Stimulated activated CD4-positive, alpha-beta T cell treated with anti-CD3 and anti-CD28 coated beads, Interleukin-4, amount 100 ng/mL, for 4 hours (primary cell): ENCODE measurements at places on chromosomes 3 and 15.

GRCh38 chr3:24548278-24548677 lies 53.6 kb upstream of the THRB start:
- DNase-seq = no peak

DNA sequence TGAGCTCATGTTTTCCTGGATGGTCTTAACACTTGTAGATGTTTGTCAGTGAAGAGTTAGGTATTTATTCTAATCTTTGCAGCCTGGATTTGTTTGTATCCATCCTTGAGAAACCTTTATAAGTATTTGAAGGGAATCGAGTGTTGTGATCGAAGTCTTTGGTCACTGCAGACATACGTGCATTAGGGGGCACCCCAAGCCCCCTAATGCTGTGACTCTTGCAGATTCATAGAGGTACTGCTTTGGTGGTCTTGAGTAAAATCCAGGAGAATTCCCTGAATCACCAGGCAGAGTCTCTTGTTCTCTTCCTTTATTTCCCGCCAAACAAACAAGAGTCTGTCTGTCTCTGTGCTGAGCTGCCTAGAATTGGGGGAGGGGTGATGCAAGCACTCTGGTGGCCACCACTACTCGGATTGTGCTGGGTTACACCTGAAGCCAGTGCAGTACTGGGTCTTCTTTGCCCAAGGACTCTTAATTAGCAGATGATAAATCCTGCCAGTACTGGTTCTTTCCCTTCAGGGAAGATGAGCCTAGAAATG lies 170.5 kb upstream of the POU1F1 start:
- DNase-seq = no peak

DNA sequence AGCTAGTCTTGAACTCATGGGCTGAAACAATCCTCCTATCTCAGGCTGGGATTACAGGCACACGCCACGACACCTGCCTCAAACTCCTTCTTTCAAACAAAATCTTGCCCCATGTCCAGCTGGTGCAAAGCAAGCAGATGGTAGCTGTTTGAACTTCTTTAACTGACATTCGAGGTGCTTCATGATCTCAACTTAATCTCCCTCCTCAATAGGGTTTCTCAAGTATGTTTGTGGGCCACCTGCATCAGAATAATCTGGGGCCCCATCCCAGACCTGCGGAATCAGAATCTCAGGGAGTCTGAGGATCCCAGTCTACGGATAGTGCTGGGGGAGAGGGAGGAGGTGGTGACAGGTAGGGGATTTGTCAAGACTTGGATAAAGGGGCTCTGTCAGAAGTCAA lies 20.9 kb upstream of the TRH start:
- DNase-seq = no peak

GRCh38 chr3:8985411-8985831 lies 22.1 kb upstream of the RAD18 start:
- DNase-seq = no peak

DNA sequence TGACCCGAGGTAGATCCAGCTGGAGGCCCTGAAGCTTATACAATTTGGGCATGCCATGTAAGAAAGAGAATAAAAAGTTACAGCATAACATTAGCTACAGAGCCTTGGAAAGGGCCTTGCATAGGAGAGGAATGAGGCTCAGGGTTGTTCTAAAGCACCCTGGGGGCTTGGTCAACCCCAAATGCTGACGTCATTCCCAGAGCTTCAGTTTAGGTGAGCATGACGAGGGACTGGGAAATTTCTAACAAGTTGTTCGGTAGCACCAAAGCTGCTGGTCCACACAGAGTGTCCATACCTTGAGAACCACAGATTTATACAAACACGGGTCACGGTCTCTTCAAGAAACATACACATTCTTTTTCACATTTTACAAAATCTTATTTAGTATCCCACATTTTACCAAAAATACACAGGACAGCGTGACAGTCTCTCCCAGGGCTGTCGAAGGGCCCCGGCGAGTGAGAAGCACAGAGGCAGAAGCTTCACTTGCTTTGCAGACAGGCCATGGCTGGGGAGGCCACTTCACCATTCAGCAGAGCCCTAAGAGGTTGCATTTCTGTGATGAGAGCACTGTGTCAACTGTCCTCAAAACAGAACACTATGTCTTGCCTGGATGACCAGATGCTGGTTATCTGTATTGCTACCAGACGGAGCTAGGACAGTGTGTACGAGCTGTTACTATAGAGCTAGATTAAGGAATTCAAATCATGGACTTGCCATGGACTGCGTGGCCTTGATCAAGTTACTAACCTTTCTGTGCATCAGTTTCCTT lies 68.2 kb upstream of the ARRDC4 start:
- DNase-seq = no peak

DNA sequence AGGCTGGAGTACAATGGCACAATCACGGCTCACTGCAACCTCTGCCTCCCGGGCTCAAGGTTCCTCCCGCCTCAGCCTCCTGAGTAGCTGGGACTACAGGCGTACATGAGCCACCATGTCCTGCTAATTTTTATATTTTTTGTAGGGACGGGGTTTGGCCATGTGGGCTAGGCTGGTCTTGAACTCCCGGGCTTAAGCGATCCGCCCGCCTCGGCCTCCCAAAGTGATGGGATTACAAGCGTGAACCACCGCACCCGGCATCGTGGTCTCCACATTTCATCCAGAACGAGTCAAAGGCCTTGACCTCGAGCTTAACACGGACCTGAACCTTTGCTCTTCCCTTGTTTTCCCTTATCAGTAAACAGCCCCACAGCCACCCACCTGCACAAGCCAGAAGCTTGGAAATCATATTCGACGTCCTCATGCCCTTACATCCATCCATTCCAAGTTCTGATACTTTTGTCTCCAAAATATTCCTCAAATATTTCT lies 1.4 kb upstream of the PTPN23 start:
- no peak for DNase-seq

DNA sequence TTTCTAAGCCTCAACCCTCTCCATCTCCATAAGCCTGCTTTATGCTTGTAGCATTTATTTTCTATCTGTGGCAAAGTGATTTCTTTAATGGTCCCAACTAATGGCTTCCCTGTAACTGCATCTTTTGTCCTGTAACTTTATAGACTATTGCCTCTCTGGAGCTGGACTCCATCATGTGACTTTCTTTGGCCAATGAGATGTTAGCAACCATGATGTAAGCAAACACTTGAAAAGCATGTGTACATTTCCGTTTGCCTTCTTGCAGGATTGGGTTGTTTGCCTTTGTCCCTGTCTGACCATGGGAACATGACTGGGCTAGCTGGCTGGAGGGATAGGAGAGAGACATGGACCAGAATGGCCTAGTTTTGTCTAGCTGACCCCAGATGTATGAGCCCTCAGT lies 106.0 kb upstream of the LRIG1 start:
- DNase-seq = no peak

- no peak for DNase-seq
Observed at GRCh38 chr3:65005486-65005885, 317.7 kb upstream of the ADAMTS9 start.
